Naive thymus-derived CD8-positive, alpha-beta T cell (primary cell): ENCODE measurements at places on chromosomes 16 and 17. TPM values are rescaled to one million over a fixed set of nuclear protein-coding genes. Genes with fewer than 3 reads are reported as not detected.

DNA sequence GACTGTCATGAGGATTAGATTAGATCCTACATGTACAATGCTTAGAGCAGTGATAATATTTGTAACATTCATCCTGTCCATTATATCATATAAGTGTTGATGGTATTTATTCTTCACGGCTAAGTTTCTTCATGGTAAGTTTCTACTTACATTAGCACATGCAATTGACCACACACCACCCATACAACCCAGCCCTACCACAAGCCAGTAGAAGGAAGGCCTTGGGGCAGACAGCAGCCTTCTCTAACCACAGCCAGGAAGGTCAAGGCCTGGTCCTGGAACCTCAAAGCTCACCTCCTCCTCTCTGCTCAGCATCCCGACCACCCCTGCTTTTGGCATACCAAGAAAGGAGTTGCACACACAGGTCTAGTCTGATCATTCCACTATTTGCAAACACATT is 245.2 kb upstream of the SDK2 start:
- DNase-seq: no peak

DNA sequence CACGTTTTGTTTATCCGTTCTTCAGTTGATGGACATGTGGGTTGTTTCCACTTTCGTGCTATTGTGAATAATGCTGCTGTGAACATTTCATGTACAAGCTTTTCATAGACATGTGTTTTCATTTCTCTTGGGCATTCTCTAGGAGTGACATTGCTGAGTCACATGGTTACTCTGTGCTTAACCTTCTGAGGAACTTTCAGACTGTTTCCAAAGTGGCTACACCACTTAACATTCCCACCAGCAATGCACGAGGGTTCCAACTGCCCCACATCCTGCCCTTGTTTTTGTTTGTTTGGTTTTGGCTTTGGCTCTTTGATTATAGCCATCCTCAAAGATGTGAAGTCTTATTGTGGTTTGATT is 14.2 kb upstream of the PEMT start:
- DNase-seq: no peak

- DNase-seq: no peak
These were observed 10.8 kb upstream of the ADGRG1 start for GRCh38 chr16:57617604-57618111.

Gene CSNK1D
- polyA plus RNA-seq: 72.1 TPM

DNA sequence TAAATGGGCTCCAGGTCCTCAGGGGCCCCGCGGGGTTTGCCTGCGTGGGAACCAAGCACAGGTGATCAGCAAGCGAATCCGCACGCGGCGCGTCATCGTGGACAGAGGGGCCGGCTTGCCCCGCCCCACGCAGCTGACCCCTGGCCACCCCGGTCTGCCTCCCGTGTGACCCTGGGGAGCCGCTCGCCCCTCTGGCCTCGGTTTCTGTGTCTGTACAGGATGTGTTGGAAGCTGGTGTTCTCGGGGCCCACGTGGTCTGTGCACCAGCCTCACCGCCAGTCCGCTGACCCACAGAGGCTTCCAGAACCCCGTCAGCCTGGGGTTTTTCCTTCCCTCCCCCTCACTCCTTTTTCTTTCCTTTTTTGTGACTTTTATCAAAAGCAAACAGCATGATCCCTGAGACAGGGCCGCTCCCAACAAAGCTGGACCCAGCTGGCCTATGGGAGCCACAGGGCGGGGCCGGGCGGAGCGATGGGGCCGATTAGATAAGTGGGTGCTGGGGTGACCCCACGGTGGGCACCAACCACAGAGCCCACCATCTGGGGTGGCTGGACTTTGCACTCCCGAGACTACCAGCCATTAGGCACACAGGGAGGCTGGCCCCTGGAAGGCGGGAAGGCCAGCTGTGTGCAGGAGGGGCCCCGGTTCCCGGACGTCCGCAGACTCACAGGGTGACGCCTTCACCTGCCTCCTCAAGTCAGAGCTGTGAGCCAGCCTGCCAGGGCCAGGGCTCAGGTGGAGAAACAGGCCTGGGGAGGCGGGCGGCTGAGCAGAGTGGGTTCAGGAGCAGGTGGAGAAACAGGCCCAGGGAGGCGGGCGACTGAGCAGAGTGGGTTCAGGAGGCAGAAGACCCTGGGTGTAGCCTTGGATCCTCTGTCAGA is 56.0 kb downstream of the ZFPM1 start:
- DNase-seq: no peak

Gene BRD7
- 62.6 TPM for polyA plus RNA-seq

GRCh38 chr17:19672009-19672750 is 23.6 kb downstream of the ALDH3A2 start:
- DNase-seq: no peak

DNA sequence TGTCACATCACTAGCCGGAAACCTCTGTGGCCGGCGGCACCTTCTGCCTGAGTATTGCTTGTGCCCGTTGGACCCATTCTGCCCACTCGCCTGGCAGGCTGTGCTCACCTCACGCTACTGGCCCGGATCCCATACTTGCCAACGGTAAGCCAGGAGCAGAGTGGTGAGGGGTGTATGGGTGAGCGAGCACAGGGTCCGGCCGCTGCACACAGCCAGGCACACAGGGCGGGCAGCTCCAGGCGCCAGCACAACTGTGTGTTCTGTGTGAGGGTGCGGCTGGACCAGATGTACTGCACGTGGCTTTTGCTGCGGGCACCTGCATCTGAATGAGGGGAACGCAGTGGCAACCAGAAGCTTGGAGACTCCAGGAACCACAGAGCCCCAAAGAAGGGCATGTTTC is 455.7 kb downstream of the CDH8 start:
- no peak for DNase-seq

Gene CHST5
- polyA plus RNA-seq: not detected

DNA sequence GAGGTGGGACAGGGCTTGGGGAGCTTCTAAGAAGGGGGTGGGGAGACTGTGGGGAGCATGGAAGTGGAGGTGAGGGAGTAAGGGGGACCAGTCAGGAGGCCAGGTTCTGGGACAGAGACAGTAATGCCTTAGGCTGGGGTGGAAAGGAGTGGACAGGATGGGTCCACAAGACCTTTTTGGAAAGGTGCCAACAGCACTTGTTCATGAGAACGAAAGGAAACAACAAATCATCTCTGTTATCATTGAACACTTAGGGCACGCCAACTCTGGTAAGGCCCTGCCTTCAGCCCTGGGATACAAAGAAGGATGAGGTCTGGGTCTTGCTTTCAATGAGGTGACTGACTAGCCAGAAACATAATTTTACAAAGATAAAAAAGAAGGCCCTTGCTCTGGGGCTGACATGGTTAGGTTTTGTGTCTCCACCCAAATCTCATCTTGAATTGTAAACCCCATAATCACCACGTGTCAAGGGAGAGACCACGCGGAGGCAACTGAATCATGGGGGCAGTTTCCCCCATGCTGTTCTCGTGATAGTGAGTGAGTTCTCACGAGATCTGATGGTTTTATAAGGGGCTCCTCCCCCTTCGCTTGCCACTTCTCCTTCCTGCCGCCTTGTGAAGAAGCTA is 113.8 kb downstream of the SLC39A11 start:
- no peak for DNase-seq

GRCh38 chr16:27639561-27640276 is 89.8 kb downstream of the KATNIP start:
- DNase-seq: no peak

DNA sequence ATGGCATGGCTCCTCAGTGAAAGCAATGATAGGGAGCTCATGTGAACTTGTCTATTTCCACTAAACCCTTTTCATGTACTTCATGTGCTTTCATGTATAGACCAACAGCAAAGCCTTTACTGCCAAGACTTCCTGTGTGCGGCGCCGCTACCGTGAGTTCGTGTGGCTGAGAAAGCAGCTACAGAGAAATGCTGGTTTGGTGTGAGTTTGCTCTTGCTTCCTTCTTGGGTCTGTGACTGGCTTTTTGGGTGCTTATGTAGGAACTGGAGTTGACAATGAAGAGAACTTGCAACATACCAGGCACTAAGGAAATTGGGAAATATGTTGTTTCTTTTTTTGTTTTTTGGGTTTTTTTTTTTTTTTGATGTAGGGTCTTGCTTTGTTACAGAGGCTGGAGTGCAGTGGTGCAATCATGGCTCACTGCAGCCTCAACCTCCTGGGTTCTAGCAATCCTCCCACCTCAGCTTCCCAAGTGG is 5.7 kb downstream of the SNX11 start:
- peak; percentile 53 for DNase-seq

- DNase-seq: no peak
These were observed 8.0 kb upstream of the KRTAP2-4 start for GRCh38 chr17:41073676-41074075.

DNA sequence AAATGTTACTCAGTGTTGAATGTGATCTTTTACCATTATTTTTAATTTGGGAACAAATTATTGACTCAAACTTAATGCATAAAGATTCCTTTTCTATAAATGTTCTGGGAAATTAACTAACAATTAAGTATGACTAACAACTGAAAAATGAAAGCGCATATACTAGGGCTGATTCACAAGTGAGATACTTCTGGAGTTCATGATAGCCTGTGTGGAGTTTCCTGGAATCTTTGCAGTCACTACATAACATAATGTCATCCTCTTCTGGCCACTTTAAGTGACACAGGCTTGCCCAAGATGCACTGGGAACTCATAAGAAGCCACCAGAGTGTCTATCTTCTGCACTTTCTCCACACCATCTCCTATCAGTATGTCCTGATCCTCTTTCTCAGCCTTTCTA is 450.3 kb upstream of the CDH11 start:
- DNase-seq: no peak

- DNase-seq: no peak
These were observed 91.5 kb downstream of the SNX11 start for GRCh38 chr17:48198950-48199541.

GRCh38 chr16:79801646-79802045 is 201.1 kb upstream of the MAF start:
- DNase-seq: no peak

Gene OR3A3
- not detected for polyA plus RNA-seq

Gene CLEC10A
- polyA plus RNA-seq: not detected

DNA sequence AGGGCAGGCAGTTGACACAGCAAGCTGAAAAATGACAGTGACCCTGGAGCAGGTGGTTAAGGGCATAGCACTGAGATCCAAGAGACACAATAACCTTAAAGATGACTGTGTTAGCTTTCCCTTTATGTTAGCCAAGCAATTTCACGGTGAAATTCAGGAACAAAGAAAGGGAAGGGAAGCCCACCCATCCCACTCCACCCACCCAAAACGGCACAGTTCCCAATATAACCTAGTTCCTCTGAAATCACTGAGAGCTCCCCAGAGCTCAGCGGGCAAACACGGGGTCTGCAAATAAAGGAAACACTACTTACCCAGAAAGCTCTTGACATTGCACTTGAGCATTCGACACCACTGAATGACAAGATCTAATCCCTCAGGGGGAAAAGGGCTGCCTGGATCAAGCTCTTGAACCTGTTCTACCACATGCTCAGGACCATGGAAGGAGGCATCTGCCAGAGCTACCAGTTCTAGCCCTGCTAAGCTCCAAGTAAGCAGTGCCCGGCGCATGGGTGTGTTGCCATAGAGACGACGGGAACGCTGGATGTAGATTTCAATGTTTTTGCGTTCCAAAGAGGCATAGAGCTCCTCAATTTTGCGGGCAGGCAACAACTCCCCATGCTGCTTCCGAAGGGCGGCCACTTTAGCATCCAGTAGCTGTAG is 10.6 kb downstream of the BLTP2 start:
- DNase-seq: no peak

Gene MBTD1
- 6.4 TPM for polyA plus RNA-seq

Gene RPL26
- 2,039 TPM for polyA plus RNA-seq

GRCh38 chr16:84629580-84629979 is 11.7 kb upstream of the COTL1 start:
- DNase-seq: no peak

DNA sequence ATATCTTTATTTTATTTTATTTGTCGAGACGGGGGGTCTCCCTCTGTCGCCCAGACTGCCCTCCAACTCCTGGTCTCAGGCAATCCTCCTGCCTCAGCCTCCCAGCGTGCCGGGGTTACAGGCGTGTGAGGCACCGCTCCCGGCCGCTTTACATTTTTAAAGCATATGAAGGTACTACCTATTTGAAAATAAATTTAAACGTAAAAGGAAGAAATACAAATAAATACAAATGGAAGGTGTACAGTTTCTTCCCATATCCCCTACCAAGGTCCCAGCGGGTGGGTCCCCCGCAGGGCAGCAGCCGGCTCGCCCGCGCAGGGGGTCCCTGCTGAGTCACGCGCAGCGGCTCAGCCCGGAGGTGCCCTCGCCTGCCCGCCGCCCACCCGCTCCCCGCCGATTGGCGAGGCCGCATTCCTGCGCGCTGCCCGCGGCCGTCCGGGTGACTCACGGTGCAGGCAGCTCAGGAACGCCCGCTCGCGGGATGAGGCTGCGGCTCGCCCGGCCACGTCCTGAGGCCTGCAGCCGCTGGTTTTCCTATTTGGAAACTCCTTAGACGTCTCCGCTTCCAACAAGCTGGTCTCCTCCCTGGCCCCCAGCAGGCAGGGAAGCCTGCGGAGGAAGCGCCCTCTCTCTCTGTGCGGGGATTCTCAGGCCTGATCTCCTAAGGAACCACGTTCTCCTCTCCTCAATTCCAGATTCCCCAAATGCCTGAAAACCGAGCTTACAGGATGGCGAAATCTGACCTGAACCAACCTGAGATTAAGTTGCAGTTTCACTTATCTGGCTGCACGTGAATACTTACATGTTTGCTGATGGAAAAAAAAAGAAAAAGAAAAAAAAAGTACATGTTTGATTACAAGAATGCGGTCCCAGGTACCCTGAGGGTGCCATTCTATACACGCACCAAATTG is 54.8 kb upstream of the MAP3K14 start:
- DNase-seq: no peak

Gene OR1D5
- not detected for polyA plus RNA-seq

DNA sequence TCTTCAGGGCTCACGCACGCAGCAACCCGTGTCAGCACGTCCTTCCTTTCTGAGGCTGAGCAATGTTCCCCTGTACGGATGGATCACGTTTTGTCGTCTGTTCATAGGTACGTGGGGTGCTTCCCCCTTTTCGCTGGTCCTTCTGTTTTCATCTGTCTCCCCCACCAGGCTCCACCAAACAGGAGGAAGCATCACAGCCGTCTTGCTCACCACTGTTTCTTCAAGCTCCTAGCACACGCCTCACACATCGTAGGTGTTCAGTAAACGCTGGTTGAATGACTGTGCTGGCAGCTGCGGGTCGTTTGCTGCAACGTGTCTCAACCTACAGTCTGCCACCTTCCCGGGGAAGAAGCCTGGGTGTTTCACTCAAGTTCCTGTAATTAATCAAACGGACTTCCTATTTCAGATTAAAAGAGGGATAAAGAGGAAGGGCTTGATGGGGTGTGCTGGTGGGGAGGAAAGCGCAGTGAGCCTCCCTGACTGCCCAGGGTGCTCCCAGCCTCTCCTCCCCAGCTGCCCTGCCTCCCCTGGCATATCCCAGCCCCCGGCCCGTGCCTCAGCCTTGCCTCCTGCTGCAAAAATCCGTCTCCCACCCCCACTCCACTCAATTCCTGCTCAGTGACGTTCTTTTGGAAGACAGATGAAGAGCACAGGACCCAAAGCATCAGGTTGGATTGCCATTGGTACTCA is 76.7 kb upstream of the DOC2B start:
- no peak for DNase-seq

Gene AANAT
- polyA plus RNA-seq: not detected

GRCh38 chr17:27038676-27039075 is 255.2 kb upstream of the WSB1 start:
- DNase-seq: no peak
